ENCODE measurements at places on chromosomes 6 and 20. TPM values are rescaled to one million over a fixed set of nuclear protein-coding genes. Genes with fewer than 3 reads are reported as not detected.

DNA sequence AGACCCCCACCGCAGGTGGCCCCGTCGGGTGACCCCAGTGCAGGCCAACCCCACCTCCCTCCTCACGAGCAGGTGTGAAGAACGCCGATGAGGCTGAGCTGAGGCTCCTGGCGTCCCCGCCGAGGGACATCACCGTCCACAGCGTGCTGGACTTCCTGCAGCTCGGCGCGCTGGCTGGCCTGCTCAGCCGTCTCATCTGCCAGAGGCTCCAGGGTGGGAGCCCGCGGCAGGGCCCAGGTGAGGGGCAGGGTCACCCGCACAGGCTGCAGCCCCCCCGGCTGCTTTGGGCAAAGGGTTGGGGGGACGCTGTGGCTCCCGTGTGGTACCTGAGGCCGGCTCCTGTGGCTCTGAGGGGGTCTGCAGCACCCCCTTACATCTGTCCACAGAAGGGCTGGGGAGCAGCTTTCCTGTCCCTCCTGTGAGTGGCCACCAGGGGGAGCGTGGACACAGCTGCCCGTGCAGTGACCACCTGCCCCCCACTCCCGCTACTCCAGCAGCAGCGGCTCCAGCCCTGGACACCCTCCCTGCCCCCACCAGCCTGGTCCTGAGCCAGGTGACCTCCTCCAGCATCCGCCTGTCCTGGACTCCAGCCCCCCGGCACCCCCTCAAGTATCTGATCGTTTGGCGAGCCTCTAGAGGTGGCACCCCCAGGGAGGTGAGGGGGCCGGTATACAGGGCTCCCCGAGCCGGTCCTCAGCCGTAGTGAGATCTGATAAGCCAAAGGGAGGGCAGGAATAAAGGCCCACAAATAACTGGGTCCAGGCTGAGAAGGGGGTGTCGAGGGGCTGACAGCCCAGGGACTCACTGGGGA lies 16.5 kb downstream of the COL20A1 start:
- DNase-seq, result no peak
- H3K27me3 ChIP-seq, result no peaks in the 10 kb centered on the region
- no peaks in the 10 kb centered on the region for H3K4me1 ChIP-seq
- no peak overlapping the region for H3K4me3 ChIP-seq
- H3K27ac ChIP-seq, result no peak overlapping the region

- no peak for DNase-seq
- H3K4me3 ChIP-seq, result no peak overlapping the region
- no peaks in the 10 kb centered on the region for H3K27me3 ChIP-seq
- H3K4me1 ChIP-seq, result no peaks in the 10 kb centered on the region
Measured at GRCh38 chr6:142030115-142030619, 102.6 kb upstream of the GJE1 start.

RGS17 gene
- not detected for total RNA-seq

GRCh38 chr6:90040931-90041330 lies 146.7 kb downstream of the GJA10 start:
- no peak overlapping the region for H3K27ac ChIP-seq
- no peaks in the 10 kb centered on the region for H3K27me3 ChIP-seq
- DNase-seq, result no peak
- no peaks in the 10 kb centered on the region for H3K4me1 ChIP-seq
- no peaks in the 10 kb centered on the region for H3K36me3 ChIP-seq

DNA sequence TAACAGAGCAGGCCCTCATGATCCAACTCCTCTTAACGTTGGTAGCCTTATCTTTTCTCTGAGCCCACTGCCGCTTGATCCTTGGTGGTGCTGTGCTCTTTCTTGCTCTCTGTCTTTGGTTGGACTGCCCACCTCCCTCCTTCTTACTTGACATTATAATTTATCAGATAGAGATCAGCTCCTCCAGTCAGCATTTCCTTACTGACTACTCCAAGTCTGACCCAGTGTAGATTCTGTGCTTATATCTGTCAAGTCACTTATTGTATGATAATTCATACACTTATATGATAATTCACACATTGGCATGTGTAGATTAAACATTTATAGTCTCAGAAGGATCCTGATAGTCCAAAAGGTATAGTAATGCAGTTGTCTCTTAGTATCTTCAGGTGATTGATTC lies 18.1 kb downstream of the PTPRA start:
- H3K36me3 ChIP-seq, result peaks cover 2% of the 10 kb centered on the region
- H3K27ac ChIP-seq, result no peak overlapping the region
- DNase-seq, result no peak
- no peak overlapping the region for H3K4me3 ChIP-seq
- H3K4me1 ChIP-seq, result no peaks in the 10 kb centered on the region

CLDN20 gene
- not detected for total RNA-seq

DNA sequence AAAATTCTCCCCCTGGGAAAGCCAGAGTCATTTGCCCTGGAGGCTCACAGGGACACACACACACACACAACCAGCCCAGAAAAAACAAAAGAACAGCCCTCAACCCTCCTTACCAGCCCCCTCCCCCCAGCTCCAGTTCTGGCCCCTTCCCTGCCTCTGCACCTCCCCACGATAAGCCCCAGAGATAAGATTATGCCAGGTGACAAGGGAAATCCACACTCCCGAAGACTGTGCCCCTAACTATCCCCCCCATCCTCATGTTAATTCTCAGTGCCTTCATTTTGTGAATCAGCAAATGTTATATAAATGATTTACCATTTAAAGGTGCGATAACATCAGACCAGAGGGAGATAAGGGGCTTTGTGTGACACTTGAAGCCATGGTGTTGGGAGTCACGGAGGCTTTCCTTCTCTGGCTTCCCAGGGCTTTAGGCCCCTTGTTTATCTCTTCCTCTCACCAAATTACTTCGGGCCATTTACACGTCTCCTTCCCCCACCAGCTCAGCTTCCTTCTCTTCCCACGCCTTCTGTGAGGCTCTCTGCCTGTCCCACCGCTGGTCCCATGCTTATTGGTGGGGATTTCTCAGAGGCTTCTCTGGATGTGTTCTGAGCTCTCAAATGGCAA lies 12.5 kb upstream of the FOXC1 start:
- no peak for DNase-seq
- H3K27me3 ChIP-seq, result peaks cover 27% of the 10 kb centered on the region

- no peaks in the 10 kb centered on the region for H3K36me3 ChIP-seq
- H3K4me3 ChIP-seq, result no peak overlapping the region
- no peaks in the 10 kb centered on the region for H3K4me1 ChIP-seq
- H3K27me3 ChIP-seq, result no peaks in the 10 kb centered on the region
- no peak overlapping the region for H3K27ac ChIP-seq
Measured at GRCh38 chr20:14235355-14235754, 102.1 kb downstream of the FLRT3 start.

DNA sequence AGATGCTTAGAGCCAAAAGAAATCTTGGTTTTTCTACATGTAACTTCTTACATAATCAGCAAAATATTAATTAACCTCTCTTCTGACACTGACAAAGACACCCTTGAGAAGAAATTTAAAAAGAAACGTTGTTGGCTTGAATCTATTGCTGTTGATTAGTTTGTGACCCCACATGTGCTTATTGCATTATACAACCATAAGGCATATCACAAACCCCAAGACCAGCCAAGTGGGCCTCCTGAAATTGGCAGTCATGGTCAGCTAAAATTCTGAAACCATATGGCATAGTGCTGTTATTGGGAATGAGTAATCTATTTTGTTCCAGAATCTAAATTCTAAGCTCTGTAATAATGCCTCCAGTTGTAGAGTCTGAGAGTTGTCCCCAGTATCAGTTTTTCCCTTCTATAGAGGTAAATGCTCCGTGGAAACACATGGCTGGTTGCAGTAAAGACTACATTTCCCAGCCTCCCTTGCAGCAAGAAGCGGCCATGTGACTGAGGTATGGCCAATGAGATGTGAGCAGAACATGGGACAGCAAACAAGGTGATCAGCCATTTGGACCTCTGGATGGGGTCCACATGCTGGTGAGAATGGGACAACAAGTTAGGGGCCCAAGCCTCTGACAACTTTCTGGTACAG lies 42.3 kb upstream of the PTPN1 start:
- H3K27me3 ChIP-seq, result no peaks in the 10 kb centered on the region
- H3K27ac ChIP-seq, result no peak overlapping the region
- no peak for DNase-seq
- peaks cover 7% of the 10 kb centered on the region for H3K4me1 ChIP-seq
- H3K36me3 ChIP-seq, result no peaks in the 10 kb centered on the region
- no peak overlapping the region for H3K4me3 ChIP-seq

DNA sequence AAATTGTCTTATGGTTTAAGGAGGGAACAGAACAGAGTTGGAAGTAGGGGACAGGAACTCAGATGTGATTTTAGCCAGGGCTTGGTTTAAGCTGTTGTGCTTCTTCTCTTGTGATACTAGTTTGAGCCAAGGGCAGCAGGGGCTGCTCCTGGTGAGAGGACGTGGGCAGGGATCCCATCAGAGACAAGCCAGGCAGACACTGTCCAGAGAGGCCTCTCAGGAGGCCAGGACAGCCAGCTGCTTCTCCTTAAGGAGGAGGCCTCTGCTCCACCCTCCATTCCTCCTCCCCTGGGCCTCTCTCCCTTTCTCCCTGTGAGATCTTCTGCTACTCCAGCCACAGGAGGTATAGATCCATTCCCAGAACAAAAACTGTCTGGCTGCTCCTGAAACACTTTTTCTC lies 108.4 kb upstream of the MLN start:
- H3K4me1 ChIP-seq, result peaks cover 27% of the 10 kb centered on the region
- no peak overlapping the region for H3K27ac ChIP-seq
- no peaks in the 10 kb centered on the region for H3K27me3 ChIP-seq
- H3K4me3 ChIP-seq, result no peak overlapping the region
